GM03348 (cell line): ENCODE measurements at places on chromosomes 5 and 9.

GRCh38 chr9:119986713-119987112, 593.3 kb downstream of the CDK5RAP2 start:
- no peak for DNase-seq

GRCh38 chr5:146467760-146468159, 20.6 kb downstream of the TCERG1 start:
- DNase-seq, result no peak

DNA sequence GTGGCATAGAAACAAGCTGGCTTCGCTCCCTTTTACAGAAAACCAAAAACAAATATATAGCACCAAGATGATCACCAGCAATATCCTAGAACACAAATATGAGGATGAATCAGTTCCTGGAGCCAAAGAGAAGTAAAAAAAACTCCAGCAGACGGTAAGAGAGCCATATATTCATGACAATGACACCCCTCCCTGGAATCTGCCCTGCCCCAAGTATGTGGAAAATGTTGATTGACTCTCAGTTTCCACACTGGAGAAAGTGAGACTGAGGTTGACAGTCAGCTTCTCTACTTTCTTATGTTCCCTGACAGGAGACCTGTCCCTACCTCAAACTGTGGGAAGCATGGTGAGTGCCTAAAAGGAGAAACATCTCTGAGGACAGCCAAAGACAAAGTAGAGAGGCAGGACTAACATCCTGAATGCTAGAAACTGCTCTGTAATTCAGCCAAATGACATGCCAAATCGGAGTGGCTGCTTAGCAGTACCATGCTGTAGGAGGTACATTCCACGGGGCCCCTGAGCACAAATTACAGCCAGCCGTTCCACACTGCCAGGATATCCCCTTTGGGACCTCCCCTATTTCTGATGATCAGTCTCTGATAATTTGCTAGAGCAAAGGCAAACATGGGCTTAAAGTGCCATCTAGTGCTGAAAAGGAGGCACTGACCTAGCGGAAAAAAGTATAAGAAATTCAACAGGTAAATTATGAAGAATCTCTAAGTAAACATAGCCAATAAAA, 424.0 kb upstream of the RGMB start:
- DNase-seq, result peak; percentile 52

GRCh38 chr5:77491783-77492652, at the start of gene WDR41:
Gene WDR41, minus strand, starts transcription at chr5:77492316. Its CDS starts 96 bp downstream, at chr5:77492220.
- DNase-seq, result peak; percentile 96

GRCh38 chr9:130900701-130901497, 4.3 kb upstream of the QRFP start:
- no peak for DNase-seq

GRCh38 chr5:73826301-73827105, 200.5 kb downstream of the ARHGEF28 start:
- DNase-seq, result peak; percentile 55

DNA sequence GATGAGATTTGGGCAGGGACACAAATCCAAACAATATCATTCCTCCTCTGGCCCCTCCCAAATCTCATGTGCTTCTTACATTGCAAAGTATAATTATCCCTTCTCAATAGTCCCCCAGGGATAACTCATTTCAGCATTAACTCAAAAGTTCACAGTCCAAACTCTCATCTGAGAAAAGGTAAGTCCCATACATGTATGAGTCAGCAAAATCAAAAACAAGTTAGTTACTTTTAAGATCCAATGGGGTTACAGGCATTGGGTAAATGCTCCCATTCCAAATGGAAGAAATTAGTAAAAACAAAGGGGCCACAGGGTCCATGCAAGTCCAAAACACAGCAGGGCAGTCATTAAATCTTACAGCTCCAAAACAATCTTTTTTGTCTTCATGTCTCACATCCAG, 917.9 kb upstream of the CDH10 start:
- DNase-seq, result no peak
